Cerebellum (tissue), 4 donors: ENCODE measurements at places on chromosomes 7 and 10. TPM values are rescaled to one million over a fixed set of nuclear protein-coding genes. Genes with fewer than 3 reads are reported as not detected.

DNA sequence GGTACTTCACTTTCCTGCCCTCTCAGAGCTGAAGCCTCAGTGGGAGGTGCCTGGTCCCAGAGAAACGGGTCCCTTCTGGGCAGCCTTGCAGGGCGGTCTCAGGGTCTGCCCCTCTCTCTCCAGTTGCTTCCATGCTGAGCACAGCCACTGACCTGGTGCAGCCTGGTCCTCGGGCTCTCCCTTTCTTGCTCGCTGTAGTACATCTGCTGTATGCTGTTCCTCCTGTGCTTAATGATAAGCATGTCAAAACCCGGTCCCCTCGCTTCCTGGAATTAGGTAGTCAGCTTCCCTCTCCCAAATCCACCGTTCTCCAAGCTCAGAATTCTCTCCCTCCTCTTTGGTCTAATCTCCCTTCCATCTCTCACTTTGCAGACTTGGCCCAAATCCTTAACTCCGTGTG lies 11.0 kb upstream of the HPS1 start:
- no peak for DNase-seq

DNA sequence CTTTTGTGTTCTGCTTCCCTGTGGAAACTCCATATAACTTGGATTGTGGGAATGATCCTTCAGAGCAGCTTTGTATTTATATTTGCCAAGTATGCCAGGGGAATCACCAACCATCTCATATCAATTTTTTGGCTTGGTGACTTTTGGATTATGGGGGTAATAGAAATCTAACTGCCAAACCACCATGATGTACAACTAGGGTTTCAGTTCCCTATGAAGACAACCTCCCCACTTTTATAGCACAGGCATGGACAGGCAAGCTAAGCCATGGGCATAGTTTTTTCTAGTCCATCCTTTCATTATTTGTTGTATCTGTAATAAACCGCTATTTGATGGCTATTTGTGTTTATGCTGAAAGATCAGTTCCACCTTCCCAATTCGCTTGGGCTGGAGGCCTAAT lies 17.7 kb downstream of the NPY start:
- DNase-seq: no peak

- DNase-seq: peak; percentile 38
Observed at GRCh38 chr10:72081772-72082590, 6.4 kb downstream of the SPOCK2 start.

DNA sequence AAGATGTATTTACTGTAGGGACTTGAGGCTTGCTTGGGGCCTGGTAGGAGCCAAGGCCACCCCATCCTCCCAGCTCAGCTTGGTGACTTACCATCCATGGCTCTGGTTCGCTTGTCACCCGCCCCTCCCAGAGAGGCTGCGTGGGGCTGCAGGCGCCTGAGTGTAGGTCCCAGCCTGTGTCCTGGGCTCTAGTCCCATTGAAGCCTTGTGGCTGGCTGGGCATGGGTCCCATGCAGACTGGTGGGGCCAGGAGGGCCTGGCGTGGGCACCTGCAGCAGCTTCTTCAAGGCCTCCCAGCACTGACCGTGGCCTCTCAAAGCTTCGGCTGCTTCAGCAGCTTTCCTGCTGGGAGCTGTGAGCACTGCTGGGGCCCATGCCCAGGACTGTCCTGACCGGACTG lies 118.1 kb downstream of the INPP5A start:
- DNase-seq: no peak

GRCh38 chr10:114893251-114893650 lies 44.7 kb upstream of the TRUB1 start:
- no peak for DNase-seq

GRCh38 chr10:128028508-128029289 lies 97.5 kb downstream of the MKI67 start:
- no peak for DNase-seq

DNA sequence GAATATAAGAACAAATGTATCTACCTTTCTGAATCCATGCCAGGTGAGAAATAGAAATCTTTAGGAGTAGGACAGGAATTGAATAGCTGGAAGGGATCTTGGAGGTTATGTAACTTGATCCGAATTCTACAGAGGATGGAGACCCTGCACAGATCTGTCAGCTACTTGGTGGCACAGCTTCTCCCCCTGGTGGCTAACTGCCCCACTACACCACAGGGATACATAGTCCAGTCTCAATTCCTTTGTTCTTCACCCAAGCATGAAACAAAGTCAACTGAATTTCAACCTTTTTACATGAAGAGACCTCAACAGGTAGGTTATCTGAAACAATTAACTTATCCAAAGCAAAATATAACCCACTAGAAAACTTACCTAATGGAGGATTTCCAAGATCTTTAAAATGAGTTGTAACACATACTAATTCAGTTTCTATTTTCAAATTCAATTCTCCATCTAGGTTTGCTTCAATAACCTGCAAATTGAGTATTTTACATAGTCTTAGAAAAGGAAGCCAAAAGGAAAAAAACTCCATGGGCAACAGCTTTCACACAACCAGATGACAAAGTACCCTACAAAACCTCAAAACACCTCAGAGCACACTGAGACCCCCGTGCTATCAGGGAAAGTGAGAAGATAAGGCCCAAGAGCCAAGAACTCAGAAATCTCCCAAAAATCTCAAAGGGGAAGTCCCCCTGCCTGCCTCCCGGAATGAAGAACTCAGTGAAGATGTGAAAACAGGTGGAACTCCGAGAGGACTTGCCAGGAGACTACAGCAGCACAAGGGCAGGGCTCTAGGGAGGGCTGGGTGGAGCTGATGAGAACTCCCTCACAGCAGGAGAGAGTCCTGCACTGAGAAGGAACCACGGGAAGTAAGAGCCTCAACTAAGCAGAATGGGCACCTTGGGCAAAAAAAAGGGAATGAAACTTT lies 10.3 kb downstream of the HUS1 start:
- peak; percentile 65 for DNase-seq

- DNase-seq: no peak
Observed at GRCh38 chr10:17961551-17962422, 10.1 kb downstream of the SLC39A12 start.

DNA sequence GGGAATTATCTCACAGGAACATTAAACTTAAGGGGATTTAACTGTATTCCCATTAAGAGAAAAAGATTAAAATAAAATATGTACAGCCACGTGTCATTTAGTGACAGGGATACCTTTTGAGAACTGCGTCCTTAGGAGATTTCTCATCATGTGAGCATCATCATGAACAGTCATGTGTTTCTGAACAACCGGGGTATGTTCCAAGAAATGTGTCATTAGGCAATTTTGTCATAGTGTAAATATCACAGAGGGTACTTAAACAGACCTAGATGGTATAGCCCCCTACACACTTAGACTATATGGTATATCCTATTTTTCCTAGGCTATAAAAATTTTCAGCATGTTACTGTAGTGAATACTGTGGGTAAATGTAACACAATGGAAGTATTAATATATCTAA lies 840.3 kb downstream of the CNTNAP2 start:
- DNase-seq: no peak

PTPRE gene
- total RNA-seq: 28.7 TPM

C7orf25 gene
- total RNA-seq: 13.7 TPM

TMEM130 gene
- total RNA-seq: 7.6 TPM

CPED1 gene
- 6.0 TPM for total RNA-seq
